ENCODE measurements at places on chromosomes 7 and 10.

DNA sequence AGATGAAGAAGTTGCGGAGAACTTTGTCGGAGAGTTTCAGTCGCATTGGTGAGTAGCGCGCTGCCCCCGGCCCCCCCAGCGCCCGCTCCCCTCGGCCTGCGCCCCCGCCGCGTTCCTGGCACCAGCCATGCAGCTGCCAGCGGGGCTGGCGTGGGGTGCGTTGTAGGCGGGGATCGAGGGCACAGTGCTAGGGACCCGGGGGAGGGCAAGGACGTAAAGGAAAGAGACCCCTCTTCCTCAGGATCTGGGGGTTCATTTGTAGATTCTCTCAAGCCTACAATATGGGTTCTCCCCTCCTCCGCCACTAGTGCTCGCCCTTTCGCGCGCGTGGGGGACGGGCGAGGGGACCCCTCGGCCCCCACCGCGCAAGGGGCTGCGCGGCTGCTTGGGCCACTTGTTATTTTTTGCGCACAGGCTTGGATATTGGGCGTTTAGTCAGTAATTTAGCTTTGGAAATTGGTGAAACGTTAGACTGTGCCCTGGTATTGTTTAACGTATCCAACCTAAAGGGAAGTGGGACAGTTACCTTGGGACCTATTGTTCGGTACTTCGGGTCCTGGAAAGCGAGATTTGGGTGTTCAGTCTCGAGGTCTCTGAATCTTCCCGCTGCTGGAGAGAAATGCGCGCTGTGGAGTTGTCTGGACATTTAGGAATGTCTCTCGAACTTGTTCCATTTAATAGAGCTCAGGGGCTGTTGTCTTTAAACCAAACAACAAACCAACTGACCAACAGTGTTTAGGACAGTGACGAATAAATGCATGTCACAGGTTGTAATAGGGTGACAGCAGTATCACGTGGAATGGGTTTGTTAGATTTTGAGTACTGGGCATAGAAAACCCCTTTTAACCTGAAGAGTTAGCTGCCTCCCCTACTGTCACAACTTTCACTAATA lies 796 bp downstream of the CDK14 start:
- DNase-seq: no peak

- DNase-seq: no peak
Measured at GRCh38 chr7:30010021-30010420, 16.5 kb downstream of the FKBP14 start.

DNA sequence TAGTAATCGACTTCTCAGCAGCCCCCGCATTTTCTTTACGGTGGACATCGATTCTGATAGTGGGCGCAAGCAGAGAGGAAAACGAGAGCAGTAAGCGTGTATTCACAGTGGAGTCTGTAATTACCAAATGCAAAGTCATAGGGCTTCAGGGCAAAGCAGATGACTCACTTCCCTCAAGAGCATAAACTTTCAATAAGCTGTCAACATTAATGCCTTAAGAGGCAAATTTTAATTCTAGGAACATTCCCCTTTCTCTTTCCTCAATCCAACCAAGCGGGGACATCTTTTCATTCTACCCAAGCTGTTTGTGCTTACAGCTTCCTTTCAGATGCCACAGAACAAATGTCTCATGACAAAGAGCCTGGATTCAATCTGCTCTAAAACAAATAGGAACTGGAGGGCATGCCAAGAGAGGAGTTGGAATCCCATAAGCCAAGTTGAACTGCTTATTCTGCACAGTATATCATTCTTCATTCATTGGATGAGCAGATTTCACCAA lies 48.6 kb downstream of the MALSU1 start:
- no peak for DNase-seq

DNA sequence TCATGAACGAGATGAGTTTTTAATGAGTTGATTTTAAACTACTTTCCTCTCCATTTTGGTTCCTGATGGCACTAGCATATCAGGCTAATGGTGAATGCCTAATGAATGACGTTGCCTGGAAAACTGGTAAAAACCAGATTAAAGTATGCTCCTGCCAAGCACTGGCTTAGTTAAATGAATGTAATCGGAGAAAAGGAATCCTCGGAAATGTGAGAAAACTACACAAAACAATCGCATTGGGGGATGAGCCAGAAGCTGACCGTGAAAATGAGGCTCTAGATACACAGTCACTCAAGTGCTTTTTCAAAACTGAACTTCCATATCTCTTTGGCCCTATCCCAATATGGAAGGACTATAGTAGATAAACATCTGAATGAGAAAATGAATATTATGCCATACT lies 153.8 kb upstream of the COL1A2 start:
- no peak for DNase-seq

GRCh38 chr10:111445667-111446066 lies 368.8 kb downstream of the ADRA2A start:
- DNase-seq: no peak

DNA sequence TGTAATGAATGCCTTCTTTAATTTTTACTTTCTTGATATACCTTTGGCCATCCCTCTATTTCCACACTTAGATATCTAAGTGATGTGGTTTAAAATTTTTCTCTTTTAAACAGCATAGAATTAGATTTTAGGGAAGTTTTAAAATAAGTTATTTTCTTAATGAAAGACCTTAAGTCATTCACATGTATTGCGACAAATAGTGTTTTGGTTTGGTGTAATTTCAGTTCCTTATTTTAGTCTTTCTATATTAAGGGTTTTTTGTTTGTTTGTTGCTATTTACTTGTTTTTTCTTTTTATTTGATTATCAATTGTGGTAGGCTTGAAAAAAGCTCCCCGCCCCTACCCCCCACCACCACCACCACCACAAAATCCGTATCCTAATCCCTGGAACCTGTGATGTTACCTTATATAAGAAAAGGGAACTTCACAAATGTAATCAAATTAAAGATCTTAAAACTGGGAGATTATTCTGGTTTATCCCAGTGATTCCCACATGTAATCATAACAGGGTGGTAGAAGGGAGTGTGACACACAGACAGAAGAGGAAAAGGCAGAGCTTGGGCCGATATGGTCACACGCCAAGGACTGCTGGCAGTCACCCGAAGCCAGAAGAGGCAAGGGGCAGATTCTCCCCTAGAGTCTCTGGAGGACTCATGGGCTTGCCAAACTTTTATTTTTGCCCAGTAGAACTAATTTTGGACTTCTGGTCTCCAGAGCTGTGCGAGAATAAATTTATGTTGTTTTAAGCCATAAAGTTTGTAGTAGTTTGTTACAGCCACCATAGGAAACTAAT lies 149.7 kb downstream of the NPSR1 start:
- no peak for DNase-seq

GRCh38 chr10:92242910-92243671 lies 47.8 kb downstream of the CPEB3 start:
- DNase-seq: no peak

- peak; percentile 18 for DNase-seq
Measured at GRCh38 chr10:83991986-83992753, 147.1 kb upstream of the GHITM start.

DNA sequence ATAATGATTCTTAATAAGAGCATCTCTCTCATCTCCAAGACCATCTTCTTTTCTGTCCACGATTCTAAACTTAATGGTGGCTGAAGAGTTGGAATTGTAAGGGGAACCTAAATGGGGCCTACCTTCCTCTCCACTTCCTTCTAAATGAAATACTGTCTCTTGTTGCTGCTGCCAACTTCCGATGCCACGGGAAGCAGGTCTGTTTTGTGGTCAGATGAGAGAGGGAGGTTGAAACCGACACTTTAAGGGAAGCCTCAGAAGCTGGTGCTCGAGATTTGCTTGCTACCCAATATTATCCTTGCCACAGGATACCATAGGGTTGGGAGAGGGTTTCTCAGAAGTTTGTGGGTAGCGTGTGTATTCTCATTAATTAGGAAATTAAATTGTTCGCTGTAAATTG lies 464.1 kb downstream of the SUGCT start:
- no peak for DNase-seq

DNA sequence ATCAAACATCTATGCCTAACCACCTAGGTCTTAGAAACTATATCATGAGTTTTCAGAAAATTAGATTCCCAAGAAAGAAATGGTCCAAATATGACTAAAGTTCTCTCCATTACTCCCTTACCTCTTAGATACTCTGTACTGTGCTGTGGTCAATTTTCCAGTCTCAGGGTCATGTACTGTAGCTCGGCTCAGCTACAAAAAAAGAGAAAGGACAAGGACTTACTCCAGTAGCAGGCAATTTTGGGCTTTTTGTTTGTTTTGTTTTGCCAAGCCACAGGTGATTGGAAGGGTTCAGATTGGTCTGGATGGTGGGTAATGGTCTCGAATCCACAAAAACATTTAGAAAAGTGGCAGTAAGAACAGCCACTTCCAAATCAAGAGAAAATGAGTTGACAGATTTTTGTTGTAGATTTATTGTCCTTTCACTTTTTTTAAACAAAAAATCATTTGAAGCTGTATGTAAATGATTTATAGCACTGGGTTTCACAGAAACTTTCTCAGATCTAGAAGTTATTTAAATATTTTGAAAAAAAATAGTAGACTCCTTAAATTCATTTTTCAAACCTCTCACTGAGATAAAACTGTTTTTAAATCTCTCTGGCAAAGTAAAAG lies 52.8 kb downstream of the P4HA1 start:
- DNase-seq: no peak

DNA sequence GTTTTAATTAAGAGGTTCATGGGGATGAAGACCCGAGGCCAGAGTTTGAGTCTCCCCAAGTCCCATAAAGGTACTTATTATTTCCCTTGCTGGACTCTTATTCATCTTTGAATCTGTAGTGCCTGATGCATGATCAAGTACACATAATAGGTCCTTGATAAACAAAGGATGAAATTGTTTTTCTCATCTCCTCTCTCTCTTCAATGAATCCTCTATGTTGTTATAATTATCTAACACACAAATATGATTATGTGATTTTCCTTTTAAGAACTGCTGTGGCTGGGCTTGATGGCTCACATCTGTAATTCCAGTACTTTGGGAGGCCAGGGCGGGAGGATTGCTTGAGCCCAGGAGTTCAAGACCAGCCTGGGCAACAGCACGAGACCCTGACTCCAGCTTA lies 117.7 kb downstream of the BAMBI start:
- DNase-seq: no peak

DNA sequence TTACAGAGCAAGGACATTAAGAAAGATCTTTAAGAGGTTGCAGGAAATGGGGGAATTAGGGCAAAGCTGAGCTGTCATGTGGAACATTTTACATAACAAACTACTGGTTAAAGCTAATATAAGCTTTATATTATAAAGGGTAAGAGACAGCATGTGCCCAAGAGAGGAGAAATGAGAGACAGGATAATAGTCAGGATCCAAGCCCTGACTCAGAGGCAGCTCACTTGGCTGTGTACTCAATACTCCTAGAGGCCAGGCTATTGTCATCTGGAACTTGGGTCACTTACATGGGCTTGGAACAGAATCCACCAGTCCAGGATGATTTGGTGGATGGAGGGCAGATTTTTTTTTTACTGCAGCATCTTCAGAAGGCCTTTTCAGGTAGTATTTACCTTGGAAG lies 418.6 kb upstream of the ZMIZ1 start:
- DNase-seq: no peak

DNA sequence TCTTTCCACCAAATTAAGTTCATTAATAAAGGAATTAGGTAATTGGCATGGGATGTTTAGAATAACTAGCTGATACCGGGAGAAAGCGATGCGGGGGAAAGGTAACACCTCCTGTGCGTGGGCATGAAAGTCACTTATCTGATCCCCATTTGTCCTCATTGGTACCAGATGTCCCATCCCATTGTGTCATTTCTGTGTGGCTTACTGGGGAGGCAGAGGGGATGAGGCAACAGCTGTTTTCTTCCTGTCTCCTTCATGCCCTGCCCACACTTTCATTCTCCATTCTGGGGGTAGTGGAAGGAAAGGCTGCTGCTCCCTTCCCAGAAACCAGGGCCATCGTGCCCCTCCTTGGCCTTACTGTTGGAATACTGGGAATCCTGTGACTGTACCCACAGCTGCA lies 27.1 kb downstream of the EEPD1 start:
- DNase-seq: no peak

DNA sequence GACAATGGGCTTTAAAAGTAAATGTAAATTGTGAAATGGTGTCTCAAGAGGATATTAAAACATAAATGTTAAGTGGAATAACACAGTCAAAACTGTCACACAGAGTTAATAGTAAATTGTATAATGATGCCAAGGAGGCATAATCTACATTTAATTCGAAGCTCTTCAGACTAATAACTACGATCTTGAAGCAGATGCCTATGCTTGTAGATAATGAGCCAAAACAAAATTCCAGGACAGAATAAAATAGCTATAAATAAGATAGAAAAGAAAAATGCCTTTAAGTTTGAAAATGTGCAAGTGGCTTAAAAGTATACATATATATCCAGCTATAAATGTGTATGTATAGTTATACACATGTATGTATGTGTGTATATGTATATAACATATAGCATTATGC lies 17.5 kb downstream of the TWIST1 start:
- no peak for DNase-seq

GRCh38 chr7:100893910-100894721 lies 1.6 kb downstream of the ACHE start:
- no peak for DNase-seq

GRCh38 chr10:74306227-74306982 lies 155.4 kb downstream of the ADK start:
- no peak for DNase-seq

DNA sequence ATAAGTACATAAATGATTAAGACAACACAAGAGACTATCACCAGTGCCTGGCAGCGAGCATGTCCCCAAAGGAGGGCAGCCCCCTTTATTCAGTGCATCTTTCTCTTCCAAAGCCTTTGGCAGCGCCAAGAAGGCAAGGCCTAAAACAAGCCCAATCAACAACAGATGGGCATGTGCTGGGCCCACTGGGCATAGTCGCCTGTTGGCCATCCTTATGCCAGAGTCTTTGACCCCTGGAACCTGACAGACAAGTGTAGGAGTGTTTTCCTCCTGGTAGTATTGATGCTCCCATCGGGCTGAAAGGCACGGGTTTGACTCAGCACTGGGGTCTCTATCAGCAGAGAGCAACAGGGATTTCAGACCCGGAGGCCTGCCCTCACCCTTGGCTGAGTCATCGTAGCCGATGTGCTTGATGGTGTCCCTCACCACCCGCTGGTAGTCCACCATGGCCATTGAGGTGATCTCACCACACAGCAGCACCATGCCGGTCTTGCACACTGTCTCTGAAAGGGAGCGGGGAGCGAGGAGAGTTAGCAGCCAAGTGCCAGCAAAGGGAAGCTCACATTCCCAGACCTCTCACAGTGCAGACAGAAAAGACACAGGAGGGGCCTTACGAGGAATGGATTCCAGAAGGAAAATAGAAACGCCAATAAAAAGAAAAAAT lies 5.8 kb downstream of the MAT1A start:
- no peak for DNase-seq

GRCh38 chr10:22621726-22622125 lies 92.7 kb downstream of the PIP4K2A start:
- no peak for DNase-seq

DNA sequence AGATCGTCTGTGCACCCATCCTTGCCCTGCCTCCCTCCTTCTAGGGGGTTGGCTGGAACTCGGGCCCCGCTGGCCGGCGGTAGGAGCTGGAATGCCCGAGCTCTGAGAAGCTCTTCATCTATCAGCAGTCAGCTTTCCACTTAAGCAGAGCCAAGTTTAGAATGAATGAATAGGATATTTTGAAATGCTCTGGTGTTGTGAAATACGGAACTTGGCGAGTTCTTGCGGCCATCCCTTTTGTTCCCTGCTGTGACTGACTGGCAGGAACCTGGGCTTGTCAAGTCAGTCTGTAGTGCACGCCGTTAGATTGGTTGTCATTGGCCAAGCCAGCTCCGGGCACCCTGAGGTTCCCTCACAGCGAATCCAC lies 33.3 kb downstream of the FOXK1 start:
- DNase-seq: no peak

- no peak for DNase-seq
Measured at GRCh38 chr7:19944363-19945120, 171.1 kb upstream of the TMEM196 start.

- no peak for DNase-seq
Measured at GRCh38 chr10:59290448-59290847, 71.9 kb downstream of the FAM13C start.

Measured in stimulated activated CD4-positive, alpha-beta T cell treated with anti-CD3 and anti-CD28 coated beads, Interleukin-12 subunit alpha, Interleukin-12 subunit beta, amount 100 ng/mL, for 48 hours (primary cell).